ENCODE measurements at places on chromosomes 3 and 15.

DNA sequence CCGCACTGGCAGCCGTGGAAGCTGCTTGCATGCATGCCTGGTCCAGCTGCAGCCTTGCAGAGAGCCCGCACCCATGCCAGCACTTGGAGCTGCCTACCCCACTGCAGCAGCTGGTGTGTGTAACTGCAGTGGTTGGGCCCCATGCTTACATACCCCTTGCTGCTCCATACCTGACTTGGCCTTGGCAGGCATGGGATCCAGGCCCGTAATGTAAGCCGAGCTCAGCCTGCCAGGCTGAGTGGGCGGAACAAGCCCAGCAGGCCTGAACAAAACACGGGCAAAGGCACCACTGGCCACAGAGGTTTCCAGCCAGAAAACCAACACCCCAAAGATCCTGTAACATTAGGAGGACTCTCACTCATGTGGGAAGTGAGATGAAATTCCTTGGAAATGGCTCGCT is 48.3 kb downstream of the SLC6A20 start:
- no peak for DNase-seq

DNA sequence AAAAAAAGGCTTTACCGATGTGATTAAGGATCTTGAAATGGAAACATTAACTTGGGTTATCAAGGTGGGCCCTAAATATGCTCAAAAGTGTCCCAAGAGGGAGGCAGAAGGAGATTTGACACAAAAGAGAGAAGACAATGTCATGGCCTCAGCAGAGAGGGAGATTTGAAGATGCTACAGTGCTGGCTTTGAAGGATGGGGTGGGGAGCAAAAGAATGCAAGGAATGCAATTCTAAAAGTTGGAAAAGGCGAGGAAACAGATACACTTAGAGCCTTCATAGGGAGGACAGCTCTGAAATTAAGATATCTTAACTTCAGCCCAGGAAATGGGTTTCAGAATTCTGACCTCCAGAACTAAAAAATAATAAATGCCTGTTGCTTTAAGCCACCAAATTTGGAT is 314.5 kb upstream of the CCDC54 start:
- no peak for DNase-seq

- DNase-seq, result no peak
These were observed 32.3 kb downstream of the UPK1B start for GRCh38 chr3:119205685-119206084.

GRCh38 chr3:105960381-105960780 is 91.6 kb upstream of the CBLB start:
- DNase-seq, result no peak

GRCh38 chr3:30657914-30658313 is 51.5 kb downstream of the TGFBR2 start:
- DNase-seq, result no peak

GRCh38 chr3:73007992-73008712 is 11.5 kb downstream of the PPP4R2 start:
- DNase-seq, result no peak

- DNase-seq, result no peak
These were observed 554.2 kb downstream of the TUSC7 start for GRCh38 chr3:117263745-117264144.

DNA sequence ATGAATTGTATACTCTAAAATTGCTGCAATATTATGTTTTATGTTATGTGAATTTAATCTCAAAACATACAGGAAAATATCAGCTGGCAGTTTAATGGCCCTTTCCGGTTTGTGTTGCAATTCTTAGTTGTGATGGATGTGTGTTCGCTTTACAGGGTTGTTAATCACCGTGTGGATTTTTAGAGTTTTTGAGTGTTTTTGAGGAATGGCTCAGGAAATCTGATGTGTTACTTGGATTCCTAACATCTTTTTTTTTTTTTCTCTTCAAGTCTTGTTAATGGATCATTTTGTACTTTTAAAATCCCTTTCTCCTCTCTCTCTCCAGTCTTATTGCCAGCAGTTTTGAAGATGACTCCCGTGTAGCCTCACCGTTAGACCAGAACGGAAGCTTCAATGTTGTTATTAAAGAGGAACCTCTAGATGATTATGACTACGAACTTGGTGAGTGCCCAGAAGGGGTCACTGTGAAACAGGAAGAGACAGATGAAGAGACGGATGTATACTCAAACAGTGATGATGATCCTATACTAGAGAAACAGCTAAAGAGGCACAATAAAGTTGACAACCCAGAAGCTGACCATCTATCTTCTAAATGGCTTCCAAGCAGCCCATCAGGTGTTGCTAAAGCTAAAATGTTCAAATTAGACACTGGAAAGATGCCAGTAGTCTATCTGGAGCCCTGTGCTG is 35.7 kb downstream of the MGA start:
- DNase-seq, result no peak

DNA sequence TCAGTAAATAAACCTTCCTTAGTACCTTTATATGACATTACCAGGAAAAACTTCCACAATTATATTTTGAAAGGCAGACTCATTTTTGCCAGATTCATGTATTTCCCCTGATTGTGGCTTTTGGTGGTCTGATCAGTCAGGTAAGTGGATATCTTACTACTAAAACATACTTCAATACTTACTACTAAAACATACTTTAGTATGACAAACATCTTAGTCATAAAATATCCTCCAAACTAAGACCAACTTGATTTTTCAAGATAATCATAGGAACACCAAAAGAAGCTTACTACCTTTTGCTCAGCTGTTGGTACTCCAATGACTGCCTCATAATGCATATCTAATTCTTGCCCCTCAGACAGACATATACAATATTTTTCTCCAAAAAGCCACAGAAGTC is 9.3 kb downstream of the TJP1 start:
- DNase-seq, result no peak

- DNase-seq, result no peak
These were observed 50.1 kb downstream of the CALML4 start for GRCh38 chr15:68154923-68155559.

All from DMS79 (cell line).